Stimulated activated CD8-positive, alpha-beta memory T cell treated with anti-CD3 and anti-CD28 coated beads, Interleukin-4, amount 100 ng/mL, for 48 hours (primary cell): ENCODE measurements at places on chromosomes 12 and 14.

DNA sequence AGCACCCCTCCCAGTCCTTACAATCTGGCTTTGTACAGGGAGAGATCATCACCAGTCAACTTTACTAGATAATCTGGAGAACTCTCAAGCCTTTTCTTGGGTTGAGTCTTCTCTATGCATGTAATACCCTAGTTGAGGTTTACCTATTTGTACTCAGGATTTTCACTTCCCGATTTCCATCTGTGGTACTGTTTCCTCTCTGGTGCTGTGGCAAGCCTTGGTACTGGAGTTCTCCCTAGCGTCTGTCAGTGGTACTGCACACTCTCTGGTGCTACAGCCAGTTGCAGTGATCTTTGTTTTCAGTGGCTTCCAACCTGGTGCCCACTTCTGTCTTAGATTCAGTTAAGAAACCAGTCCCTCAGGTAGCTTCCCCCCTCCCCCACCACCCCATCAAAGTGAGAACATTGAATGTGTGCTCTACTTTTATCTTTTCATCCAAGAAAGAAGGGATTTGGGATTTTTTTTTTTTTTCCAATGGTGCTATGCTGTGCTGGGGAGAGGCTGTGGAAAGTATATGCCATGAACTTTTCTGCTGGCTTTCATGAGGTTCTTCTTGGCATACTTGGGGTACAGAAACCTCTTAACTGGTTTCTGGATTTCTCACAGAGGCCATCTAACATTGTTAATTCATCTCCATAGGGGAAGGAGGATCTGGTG, 69.4 kb upstream of the EVL start:
- peak; percentile 81 for DNase-seq

DNA sequence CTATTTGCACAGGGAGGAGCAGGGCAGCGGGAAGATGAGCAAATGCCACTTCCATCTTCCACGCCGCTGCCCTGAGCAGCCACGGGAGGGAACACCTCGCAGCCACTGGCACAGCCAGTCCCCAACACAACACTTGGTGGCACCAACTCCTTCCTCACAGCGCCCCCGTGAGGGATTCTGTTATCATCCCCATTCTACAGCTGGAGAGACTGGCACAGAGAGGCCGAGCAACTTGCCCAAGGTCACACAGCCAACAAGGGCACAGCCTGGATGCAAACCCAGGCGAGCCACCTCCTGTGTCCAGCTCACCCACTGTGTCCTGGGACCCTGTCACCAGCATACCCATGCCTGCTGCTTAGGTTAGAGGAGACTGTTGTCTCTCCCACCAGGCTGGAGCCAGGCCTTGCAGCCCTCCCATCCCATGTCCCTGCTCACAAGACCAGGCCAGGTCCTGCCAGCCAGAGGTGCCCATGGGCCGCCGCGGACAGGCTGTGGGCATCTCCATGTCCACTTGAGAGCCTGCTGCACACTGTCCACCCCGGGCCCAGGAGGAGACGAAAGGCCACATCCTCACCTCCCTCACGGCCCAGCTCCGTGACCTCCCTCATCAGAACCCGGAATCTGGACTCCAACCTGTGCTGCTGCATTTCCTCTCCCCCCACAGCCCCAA, 57.0 kb downstream of the NCOR2 start:
- DNase-seq: peak; percentile 35

- no peak for DNase-seq
Observed at GRCh38 chr14:84288781-84289180, 1241.2 kb upstream of the FLRT2 start.

DNA sequence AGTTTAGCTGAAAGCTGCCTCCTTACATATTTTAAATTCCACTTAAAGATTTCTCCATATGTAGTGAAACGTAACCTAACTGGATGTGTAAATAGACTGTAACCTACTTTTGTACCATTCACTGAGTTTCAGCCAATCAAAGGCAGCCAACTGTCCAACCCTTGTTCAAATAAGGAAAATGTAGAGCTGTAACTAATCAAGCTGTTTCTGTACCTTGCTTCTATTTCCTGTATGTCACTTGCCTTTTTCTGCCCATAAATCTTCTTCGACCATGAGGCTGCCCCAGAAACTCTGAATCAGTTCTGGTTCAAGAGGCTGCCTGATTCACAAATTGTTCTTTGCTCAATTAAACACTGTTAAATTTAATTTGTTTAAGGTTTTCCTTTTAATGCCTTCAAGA, 6.3 kb downstream of the SLC7A8 start:
- DNase-seq: no peak

- DNase-seq: no peak
Observed at GRCh38 chr14:58078068-58078467, 73.9 kb downstream of the ARMH4 start.

- DNase-seq: no peak
Observed at GRCh38 chr12:85550924-85551323, 270.9 kb downstream of the ALX1 start.

DNA sequence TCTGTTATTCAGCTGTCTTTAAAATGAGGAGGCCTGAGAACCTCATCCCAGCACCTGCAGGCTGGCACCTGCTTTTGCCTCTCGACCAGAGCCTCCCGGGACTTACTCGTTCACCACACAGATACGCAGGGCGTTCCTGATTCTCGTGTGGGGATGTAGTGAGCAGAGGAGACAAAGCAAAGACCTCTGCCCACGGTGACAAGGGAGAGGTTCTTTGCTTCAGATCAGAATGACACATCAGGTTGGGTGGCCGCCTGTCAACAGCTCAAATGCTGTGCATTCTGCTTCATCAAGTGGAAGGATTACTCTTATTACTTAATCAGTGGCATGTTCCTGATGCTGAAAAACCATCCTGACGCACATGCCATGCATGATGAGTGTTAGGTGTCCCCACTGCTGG, 24.4 kb downstream of the DEGS2 start:
- no peak for DNase-seq

- DNase-seq: no peak
Observed at GRCh38 chr12:94151582-94151981, 3.2 kb downstream of the PLXNC1 start.

- no peak for DNase-seq
Observed at GRCh38 chr12:119669744-119670472, 2.0 kb downstream of the PRKAB1 start.

DNA sequence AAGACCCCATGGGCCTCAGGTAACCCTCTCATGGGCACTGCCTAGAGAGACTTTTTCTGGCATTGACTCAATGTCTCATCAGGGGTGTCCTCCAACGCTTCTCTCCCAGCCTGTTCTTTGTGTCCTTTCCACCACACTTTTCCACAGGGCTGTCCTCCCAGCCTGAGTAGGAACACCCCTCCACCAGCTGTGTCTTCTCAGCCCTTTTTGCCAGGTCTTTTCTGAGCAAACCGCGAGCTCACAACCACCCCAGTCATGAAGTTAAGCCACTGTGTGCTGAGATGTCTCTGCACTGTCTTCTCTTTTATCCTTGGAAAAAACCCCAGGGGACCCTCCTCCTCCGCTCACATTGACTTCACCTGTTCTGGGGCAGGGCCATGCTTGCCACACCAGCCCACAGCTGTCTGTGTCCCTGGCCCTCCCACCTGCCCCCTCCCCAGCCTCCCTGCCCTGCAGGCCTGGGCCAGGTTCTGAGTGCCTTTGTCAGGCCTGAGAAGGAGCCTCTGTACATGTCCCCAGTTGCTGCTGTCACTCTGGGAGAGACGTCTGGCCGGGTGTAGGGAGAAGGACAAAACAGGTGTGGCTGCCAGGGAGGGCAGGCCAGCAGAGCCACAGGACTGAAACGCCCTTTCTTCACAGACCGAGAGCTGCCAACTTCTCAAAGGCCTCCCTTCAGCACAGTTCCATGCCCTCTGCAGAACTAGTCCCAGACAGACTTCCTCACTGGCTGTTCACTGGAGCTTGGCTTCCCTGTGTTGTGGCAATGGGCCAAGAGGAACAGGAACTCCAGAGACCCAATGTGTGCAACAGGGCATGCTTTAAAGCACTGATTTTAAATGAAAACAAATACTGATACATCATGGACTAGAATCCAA, 50.5 kb upstream of the PNMA1 start:
- DNase-seq: no peak

DNA sequence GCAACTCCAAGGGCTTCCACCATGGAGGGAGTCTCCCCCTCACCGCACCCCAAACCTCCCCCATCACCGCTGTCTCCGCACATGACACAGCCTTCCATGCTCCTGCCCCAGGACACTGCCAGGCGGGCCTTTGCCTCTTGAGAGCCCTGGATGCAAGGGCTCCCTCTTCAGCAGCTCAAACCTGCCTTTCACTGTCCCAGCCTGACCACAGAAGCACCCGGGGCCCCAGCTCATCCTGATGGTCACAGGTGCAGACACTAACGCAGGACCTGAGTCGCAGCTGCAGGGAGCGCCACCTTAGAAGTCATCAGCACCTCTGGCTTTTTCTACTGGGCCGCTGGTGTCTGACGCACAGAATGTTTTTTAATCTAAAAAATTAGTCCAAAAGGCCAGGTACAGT, 54.0 kb downstream of the SYNE3 start:
- no peak for DNase-seq

- DNase-seq: no peak
Observed at GRCh38 chr14:76375484-76375883, 453 bp upstream of the ESRRB start.

- no peak for DNase-seq
Observed at GRCh38 chr14:69992564-69992963, 113.3 kb downstream of the SMOC1 start.

- no peak for DNase-seq
Observed at GRCh38 chr12:98893675-98894411, 248.8 kb downstream of the APAF1 start.

DNA sequence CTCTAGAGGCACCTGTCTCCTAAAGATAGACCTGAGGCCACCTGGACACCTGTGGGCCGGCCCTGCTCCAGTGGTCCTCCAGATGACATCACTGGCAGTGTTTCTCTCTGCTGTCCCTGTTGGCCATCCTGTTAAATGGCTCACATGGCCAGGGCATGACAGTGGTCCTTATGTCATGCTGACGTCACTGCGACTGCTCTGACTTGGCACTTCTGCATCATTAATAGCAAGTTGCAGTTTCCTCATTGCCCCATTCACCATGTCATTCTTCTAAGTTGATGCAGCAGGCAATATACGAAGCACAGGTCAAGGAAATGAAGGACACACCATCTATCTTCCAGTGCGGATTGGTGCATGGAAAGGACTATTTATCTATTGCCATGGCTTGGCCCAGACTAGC, 1468.5 kb upstream of the TMEM132C start:
- DNase-seq: no peak

GRCh38 chr14:21476523-21476924, 235 bp downstream of the RAB2B start:
- DNase-seq: peak; percentile 87

- DNase-seq: no peak
Observed at GRCh38 chr14:24196071-24197055, 1.1 kb upstream of the TM9SF1 start.

- DNase-seq: no peak
Observed at GRCh38 chr12:79635676-79636075, 55.1 kb downstream of the PAWR start.

DNA sequence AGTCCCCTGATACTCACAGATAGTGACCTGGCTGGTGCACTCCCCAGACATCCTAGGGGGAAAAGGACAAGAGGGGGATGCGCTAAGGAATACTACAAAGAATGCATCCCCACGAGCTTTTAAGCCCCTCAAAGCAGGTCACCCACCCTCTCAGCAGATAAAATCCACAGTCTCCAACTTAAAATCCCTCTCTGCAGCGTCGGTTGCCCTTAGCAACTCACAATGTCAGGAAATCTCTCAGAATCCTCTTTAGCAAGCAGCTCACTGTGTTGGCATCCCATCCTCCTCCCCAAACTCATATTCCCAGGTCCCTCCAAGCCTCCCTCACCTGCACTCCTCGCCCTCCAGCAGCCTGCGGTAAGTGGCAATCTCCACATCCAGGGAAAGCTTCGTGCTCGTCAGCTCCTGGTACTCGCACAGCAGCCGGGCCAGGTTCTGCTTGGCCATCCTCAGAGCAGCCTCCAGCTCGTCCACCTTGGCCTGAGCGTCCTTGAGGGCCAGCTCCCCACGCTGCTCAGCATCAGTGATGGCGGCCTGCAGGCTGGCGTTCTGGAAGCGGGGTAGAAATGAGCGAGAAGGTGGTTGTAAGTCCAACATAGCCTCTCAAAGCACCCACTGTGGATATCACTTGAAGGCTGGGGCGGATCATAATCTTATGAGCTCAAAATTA, 5.5 kb upstream of the KRT79 start:
- no peak for DNase-seq

DNA sequence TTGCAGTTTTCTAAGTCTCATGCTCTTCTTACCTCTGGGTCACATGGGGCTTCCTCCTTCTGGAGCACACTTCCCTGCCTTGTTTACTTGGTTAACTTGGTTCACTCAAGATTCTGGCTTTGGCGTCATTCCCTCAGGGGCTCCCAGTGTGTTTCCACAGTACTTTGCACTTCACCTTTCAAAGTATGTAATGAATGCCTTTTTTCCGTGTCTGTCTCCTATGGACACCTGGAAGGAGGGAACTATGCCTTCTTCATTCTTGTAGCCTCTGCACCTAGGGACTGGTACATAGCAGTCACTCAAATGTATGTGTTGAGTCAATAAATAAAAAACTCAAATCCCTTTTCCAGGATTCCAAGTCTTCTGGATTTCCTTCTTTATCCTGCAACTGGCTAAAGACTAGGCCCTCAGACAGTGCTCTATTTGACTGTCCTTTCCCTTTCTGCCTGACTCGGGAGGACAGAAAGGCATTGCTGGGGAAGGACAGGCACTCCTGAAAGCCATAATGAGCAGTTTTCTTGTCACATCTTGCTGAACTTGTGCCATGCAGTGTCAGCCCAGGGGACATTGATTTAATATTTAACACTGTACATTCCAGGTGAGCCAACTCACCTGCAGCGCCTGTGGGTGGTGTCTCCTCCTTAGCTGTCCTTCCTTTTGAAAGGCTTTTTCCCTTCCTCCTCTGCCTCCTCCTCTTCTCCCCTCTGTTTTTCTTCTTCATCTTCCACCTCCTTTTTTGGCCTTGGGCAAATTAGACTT, 12.8 kb downstream of the MYRFL start:
- DNase-seq: no peak

- no peak for DNase-seq
Observed at GRCh38 chr14:93228550-93228949, 21.5 kb downstream of the UBR7 start.

GRCh38 chr14:102761206-102761605, 16.0 kb upstream of the TRAF3 start:
- no peak for DNase-seq

DNA sequence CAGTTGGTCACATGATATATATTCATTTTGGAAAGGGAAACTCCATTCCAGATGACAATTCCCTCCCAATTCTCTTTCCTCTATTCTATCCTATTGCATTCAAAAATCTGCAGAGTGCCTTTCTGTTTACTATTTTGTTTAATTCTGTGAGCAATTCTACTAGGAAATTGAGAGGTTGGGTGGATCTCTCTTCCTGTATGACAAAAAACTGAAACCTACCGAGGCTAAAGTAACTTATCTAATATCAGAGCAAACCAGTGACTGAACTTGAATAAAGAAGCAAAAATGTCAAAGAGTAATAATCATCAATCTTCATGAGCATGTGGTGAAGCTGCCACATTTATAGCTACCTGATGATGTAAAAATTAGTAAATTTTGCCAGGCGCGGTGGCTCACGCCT, 16.6 kb upstream of the ACTN1 start:
- no peak for DNase-seq
